ENCODE measurements at places on chromosomes 6 and 20.

GRCh38 chr6:129732034-129732433 lies 22.1 kb upstream of the ARHGAP18 start:
- DNase-seq: no peak

- DNase-seq: no peak
These were observed 48.1 kb downstream of the SRC start for GRCh38 chr20:37393863-37394542.

GRCh38 chr6:14929291-14929690 lies 316.6 kb upstream of the JARID2 start:
- DNase-seq: no peak

GRCh38 chr20:10605547-10606195 lies 68.1 kb downstream of the JAG1 start:
- no peak for DNase-seq

Measured in stimulated activated CD8-positive, alpha-beta memory T cell treated with anti-CD3 and anti-CD28 coated beads, Interleukin-7, amount 100 ng/mL, for 4 hours (primary cell).